ENCODE measurements at places on chromosomes 11 and 22. TPM values are rescaled to one million over a fixed set of nuclear protein-coding genes. Genes with fewer than 3 reads are reported as not detected.

Gene PKP3
- total RNA-seq = 1.7 TPM

Gene DDTL
- total RNA-seq = 1.1 TPM

Gene CCDC134
- total RNA-seq = 4.9 TPM

Gene MAFF
- 3.2 TPM for total RNA-seq

- DNase-seq = no peak
Measured at GRCh38 chr22:38944653-38945052, 12.8 kb upstream of the APOBEC3A start.

DNA sequence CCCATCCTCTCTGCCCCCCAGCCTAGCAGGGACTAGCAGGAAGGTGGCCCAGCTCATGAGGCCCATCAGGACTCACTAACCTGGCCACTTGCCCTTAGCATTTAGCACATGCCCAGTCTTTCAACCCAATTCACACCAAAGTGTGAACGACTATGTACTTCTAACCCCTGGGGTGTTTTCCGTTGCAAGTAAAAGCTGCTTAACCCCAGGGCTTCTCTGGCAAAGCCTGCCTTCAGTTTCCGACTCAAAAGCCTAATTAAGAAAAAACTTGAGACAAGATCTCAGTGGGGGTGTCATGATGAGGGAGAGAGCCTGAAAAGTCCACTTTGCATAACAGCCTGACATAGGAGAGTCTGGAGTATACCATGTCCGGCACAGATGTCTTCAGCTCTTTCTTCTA lies 347.8 kb downstream of the MN1 start:
- no peak for DNase-seq

GRCh38 chr11:35907648-35908431 lies 36.0 kb upstream of the LDLRAD3 start:
- DNase-seq = no peak

DNA sequence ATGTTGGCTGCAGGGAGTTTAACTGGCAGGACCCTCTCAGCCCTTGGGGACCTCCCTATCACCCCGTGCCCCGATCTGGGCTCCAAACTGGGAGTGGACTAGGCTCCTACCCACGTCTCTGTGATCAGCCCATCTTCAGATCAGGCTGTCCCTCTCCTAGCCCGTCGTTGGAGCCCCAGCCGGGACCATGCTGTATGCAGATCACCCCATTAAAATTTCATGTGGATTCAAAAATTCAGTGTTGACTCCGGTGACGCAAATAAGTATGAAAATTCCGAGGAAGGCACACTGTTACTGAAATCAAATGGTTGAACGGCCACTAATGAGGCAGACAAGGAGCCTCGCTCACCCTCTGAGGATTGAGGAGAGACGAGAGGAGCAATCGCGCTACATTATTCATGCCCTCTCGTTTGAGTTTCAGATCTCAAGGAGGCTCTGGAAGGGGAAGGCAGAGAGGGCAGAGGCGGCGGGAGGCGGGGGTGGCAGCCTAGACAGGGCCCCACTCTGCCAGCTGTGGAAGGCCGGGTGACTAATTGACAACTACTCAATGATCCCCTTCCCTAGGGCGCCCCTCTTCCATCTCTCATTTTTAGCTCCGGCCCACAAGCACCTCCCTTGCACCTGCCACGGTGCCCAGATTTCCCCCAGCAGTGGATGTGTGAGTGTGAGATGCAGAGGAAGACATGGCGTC lies 255.4 kb downstream of the MIAT start:
- no peak for DNase-seq

DNA sequence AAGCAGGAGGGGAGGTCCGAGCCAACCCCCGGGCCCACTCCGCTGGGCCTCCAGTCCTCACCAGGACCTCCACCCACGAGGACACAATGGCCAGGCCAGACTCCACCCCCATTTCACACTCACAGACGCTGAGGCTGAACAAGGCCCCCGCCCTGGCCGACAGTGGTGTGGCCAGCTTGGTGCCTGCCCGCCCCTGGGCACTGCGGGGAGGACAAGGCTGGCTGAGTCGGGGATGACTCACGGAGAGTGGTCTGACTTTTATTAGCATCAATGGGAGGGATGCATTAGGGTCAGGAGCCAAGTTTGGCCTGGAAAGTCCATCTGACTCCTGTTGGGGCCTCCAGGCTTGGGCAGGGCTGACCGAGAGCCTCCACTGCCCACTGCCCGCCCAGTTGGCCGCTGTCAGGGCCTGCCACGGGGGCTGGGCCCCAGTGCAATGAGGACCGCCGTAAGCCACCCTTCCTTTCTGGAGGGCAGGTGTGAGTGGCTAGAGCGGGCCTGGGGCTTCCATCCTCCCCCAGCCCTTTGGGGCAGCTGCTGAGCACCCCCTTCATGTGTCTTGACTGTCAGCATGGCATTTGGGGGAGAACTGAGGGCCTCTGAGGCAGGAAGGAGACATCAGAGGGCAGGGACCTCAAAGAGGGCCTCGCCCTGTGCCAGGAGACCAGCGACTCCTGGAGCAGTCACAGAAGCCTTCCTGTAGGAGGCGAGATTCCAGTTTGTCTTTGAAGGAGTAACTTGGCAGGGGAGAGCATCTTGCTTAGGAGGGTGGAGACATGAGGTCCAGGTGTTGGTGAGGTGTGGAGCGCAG lies 10.6 kb downstream of the TSPAN32 start:
- DNase-seq = no peak

DNA sequence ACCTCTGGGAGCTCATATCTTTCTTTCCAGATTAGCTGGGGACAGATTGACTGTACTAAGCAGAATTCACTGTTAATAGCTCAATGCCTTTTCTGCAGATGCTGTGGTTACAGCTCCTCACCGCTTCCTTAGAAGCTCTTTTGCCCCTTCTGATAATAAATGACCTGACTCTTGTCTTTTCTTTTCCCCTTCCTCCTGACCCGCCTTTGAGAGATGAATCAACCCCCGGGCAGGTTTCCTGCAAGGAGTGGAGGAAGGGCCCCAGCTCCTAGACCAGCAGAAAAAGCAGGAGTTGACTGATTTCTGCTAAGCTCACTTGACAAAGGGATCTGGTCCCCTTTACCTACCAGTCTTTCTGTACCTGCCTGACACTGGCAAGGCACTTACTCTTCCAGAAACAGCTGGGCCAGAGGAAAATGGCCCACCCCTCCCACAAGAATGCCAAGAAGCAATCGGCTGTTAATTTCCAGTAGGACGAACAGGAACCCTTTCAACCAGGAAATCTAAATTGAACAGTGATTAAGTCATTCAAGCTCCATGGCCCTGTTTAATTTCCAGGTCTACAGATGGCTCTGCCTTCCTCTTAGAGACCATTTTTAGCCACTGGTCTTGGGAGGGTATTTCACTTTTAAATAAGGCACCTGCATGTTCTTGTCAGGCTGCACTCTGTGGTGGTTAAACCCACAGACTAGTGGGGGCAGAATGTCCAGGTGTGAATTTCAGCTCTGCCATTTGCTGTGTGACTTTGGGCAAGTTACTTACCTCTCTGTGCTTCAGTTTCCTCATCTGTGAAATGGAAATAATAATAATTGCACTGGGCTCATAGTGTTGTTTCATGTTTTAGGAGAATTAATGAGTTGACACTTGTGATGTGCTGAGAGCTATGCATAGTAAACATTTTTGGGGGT lies 67.5 kb downstream of the PRR5L start:
- DNase-seq = no peak

- peak; percentile 93 for DNase-seq
Measured at GRCh38 chr11:72814286-72815109, at the start of gene ATG16L2. Gene ATG16L2 (plus strand): TSS chr11:72814411. CDS start chr11:72814446, 35 bp downstream.

- no peak for DNase-seq
Measured at GRCh38 chr11:43830928-43831440, 49.6 kb upstream of the ALKBH3 start.
